ENCODE measurements at places on chromosomes 2 and 18.

DNA sequence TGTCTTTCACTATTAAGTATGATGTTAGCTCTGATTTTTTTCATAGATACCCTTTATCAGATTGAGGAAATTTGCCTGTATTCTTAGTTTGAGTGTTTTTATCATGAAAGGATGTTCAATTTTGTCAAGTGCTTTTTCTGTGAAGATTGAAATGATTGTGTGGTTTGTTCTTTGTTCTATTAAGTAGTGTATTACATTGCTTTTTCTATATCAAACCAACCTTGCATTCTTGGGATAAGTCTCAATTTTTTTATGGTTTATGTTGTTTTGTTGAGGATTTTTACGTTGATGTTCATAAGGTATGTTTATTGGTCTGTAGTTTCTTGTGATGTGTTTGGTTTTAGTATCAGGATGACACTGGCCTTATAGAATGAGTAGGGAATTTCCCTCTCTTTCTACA is 19.1 kb downstream of the PDK1 start:
- DNase-seq = no peak

- no peak for DNase-seq
Observed at GRCh38 chr2:116098049-116098448, 1655.6 kb downstream of the DPP10 start.

GRCh38 chr2:30315391-30316063 is 84.2 kb downstream of the LBH start:
- no peak for DNase-seq

DNA sequence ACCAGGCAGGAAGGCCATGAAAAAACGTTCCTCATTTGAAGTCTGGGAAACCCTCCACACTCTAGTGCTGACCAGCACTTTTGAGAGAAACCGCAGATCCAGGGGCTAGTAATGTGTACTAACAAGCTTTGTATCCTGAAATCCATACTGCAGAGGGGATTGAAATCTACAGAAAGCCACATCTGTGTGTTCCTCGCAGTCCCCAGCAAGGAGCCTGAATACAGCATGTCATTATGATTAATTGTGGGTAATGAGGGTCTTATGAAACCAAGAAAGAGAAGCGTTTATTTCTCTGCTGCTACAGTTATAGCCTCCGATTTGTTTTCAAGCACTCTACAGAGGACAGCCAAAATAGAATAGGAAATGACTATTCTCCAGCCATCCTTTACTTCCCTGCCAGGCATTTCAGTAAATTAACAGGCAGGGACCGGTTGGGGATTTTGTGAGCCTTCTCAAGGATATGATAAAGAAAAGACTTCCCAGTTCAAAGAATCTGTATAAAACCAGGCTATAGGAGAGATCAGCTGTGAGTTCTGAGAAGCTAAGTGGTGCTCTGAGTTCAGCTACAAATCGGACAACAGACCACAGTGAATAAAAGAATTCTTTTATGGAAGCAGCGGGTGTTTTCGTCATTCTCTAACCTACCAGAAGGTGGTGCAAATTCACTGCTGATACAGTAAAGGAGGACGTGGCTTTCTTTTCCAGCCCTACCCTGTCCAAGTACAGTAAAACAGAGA is 133.4 kb downstream of the INSIG2 start:
- DNase-seq = peak; percentile 26

DNA sequence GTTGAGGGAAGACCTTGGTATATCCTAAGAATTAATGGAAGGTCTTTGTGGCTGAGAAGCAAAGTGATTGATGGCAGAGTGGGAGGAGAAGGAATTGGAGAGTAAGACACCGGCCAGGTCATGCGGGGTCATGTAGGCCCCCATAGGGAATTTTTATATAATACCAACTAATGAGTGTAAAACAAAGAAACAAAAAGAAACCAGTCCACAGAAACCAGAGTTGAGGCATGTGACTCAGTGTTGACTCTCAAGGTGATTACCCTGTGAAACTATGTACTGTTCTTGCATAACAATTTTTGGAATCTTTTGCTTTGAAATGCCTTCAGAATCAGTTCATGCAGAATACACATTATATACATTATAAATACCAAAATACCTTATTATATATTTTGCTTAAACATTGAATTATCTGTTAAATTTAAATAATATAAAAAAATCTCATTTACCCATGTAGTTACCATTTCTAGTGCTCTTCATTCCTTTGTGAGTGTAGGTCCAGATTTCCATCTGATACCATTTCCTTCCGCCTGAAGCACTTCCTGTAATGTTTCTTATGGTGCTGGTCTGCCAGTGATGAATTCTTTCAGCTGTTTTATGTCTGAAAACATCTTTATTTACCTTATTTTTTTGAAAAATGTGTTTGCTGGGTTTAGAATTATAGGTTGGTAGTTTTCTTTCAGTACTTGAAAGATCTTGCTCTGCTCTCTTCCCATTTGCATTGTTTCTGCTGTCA is 8.6 kb downstream of the CLIP4 start:
- DNase-seq = no peak

GRCh38 chr2:45721150-45721549 is 69.7 kb downstream of the PRKCE start:
- no peak for DNase-seq

GRCh38 chr2:135586148-135586547 is 54.9 kb downstream of the R3HDM1 start:
- DNase-seq = no peak

- DNase-seq = no peak
Observed at GRCh38 chr2:159139216-159139933, 147.1 kb downstream of the WDSUB1 start.

- DNase-seq = no peak
Observed at GRCh38 chr2:188607501-188607900, 315.8 kb downstream of the GULP1 start.

DNA sequence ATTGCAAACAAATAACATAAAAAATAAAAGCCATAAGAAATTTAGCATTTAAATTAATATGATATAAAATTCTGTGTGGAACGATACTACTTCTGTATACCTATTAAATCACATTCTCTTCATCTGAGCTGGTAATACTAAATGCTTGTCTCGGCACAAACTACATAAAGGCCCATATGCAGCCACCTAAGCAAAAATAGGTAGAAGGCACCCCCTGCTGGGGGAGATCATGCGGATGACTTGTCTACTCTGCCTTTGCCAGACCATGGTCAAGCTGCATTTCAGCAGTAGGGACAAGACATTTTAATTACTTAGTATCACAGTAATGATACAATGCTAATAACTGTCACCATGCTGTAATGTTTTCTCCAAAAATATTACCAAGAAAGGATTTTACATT is 108.0 kb downstream of the CDH19 start:
- peak; percentile 27 for DNase-seq

Measured in putamen (tissue), 1 donor.